B cell (primary cell): ENCODE measurements at places on chromosomes 11 and 22. TPM values are rescaled to one million over a fixed set of nuclear protein-coding genes. Genes with fewer than 3 reads are reported as not detected.

The TRIM29 gene
- not detected in 2 replicates for total RNA-seq

The BRSK2 gene
- 0.79 and 1.5 TPM in 2 replicates for total RNA-seq

The SPI1 gene
- total RNA-seq, result 98.3 and 98.8 TPM in 2 replicates

The SPA17 gene
- total RNA-seq, result 0.46 and 0.76 TPM in 2 replicates

The PCNX3 gene
- total RNA-seq, result 61.4 and 61.5 TPM in 2 replicates

The IPO7 gene
- 53.2 and 77.9 TPM in 2 replicates for total RNA-seq

The SORL1 gene
- 396 and 414 TPM in 2 replicates for total RNA-seq

The OR51B5 gene
- 0.66 and 0.67 TPM in 2 replicates for total RNA-seq

The RFPL1 gene
- not detected in 2 replicates for total RNA-seq

The ZBTB16 gene
- 17.8 and 20.6 TPM in 2 replicates for total RNA-seq

The OR51F1 gene
- not detected in 2 replicates for total RNA-seq

The CHST1 gene
- not detected in 2 replicates for total RNA-seq

The RAB39A gene
- 2.4 TPM in 2 replicates for total RNA-seq

The OR6X1 gene
- total RNA-seq, result not detected in 2 replicates

The MAP6 gene
- 0.34 and 0.57 TPM in 2 replicates for total RNA-seq

The PANX2 gene
- 0.53 and 0.59 TPM in 2 replicates for total RNA-seq

The RFPL3 gene
- total RNA-seq, result not detected in 2 replicates
